ENCODE measurements at places on chromosomes 4 and X.

GRCh38 chr4:38868059-38868960 is 704 bp downstream of the FAM114A1 start:
- DNase-seq, result no peak

DNA sequence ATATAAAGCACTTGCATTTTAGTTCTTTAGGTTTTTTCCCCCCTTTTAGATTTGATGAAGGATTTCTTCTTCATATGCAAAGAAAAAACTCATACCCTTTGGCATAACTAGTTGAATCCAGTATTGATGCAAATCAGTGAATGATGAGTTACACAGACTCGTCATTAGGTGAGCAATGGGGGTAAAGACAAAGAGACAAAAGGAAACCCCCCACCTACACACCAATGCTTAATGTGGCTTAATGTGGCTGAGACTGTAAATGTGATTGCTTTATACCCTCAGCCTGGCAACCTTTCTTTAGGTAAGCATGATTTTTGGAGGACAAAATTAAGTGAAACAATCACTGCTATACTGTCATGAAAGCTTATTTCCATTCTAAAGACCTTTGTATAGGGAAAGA is 39.5 kb downstream of the CD40LG start:
- no peak for DNase-seq

- no peak for DNase-seq
Observed at GRCh38 chr4:11415409-11416070, 13.2 kb downstream of the HS3ST1 start.

DNA sequence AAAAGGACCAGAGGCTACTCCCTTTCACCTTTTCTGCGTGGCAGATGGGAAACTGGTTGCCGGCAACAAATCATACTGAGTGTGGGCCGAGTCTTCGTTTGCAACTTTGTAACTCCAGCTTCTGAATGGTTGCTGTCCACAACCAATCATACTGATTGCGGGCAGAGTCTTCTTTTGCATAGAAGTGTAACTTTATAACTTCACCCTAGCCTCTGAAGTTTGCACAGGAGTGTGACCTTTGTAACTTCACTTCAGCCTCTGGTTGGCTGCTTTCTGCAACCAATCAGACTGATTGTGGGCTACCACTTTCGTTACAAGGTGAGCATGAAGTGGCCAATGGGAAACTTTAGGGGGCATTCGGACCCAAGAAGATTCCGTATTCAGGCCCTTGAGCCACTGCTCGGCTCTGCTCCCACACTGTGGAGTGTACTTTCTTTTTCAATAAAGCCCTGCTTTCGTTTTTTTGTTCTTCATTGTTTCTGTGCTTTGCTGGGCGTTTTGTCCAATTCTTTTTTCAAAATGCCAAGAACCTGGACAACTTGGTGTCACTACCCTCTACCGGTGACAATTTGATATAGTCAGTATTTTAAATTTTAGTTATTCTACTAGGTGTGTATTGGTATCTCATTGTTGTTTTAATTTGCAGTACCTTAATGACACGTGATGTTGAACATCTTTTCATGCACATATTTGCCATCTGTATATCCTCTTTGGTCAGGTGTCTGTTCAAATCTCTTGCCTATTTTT is 9.0 kb upstream of the PAGE5 start:
- no peak for DNase-seq

- no peak for DNase-seq
Observed at GRCh38 chr4:139266208-139266582, 13.8 kb downstream of the MGARP start.

DNA sequence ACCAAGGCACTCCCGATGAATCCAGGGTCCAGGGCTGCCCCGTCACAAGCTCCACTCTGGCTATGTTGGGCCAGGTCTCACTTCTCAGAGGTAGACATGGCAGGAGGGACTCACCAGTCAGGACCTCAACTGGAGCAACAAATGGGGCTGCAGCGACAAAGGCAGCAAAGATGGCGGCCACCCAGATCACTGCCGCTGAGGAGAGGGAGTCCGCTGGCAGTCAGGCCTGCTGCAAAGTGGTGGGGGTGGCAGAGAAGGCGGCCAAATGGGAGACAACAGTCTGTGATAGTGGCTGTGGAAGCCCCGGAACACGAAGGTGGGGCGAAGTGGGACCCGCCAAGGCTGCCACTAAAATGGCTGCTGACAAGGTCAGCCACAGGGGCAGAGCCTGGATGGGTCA is 143.3 kb upstream of the RADX start:
- no peak for DNase-seq
